Stimulated activated CD4-positive, alpha-beta T cell treated with anti-CD3 and anti-CD28 coated beads, Interleukin-4, amount 100 ng/mL, for 4 hours (primary cell): ENCODE measurements at places on chromosomes 12 and 14.

DNA sequence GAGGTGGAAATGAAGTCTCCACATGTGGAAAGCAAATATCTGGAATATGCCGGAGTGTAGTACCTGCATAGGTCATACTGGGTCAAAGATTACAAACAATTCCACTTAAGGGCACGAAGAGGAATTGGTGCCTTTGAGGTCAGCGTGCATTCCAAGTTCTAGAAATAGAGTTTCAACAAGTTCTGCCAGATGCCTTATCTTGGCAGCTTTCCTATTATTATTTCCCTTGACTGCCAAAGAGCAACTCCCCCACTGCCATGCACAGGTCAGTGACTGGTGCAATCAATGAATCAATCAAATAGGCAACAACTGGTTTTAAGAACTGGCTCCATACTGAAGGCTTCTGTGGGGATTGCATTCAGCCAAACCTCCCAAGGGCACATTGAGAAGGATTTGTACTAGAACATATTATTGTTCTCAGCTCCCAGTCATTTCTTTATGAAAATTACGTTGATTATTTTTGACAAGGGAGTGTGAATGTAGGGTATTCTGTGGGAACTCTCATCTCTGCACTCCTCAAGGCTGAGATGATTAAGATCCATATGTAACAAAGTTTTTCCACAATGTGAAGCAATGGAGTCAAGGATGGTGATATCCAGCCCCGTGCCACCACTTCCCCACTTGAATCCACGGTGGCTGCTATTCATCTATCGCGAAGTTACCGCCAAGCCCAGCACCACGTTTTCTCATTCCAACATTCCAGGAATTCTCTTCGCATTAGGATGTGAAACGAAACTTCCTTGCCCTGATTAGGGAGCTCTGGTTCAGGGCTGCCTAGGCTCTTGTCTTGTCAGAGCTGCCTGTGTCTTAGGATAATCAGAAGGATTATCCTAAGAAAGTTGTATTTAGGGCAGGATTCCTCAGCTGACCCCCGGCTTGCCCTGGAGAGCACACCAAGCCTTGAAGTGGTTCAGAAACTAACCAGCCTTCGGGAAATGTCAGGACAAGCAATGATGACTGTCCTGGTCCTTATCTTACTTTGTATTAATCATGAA, 115.1 kb upstream of the PCED1B start:
- DNase-seq = no peak

DNA sequence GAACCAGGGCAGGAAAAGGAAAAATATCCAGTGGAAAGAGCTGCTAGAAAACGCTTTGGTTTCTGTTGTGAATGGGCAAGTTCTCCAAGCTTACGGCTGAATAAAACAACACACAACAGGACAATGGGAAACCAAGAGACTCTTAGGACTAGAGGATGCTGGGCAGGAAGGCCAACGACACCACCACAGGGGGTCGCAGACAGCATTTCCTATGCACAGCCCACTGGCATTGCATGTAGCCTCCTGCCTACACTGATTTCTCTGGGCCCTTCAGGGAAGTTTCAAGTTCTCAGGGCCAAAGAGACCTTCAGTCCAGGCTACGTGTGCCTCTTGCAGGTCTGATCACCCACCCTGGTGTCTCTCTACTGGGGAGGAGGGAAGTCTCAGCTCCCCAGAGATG, 108.0 kb downstream of the RIMBP2 start:
- DNase-seq = no peak

DNA sequence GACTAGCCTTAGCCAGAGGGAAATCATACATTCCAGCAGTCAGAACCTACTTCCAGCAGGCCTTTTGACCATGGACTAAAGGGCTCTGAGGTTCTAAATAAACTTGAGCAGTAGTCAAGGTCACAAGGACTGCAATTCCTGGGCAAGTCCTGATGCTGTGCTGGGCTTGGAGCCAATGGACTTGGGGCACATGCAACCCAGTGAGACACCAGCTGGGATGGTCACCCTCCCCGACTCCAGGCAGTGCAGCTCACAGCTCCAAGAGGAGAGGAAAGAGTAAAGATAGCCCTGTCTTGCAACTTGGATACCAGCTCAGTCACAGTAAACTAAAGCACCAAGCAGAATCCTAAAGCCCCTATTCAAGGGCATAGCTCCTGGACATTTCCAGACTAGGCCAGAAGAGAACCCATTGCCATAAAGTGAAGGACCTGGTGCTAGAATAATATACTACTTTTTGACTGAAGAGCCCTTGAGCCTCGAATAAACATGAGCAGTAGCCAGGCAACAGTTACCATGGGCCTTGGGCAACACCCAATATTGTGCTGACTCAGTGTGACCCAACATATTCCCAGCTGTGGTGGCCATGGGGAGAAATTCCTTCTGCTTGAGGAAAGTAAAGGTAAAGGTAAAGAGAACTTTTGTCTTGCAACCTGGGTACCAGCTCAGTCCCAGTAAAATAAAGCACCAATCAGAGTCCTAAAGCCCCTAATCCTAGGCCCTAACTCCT, 226.2 kb upstream of the CLEC14A start:
- no peak for DNase-seq

- no peak for DNase-seq
Measured at GRCh38 chr14:37061697-37062096, 110.7 kb downstream of the SLC25A21 start.

GRCh38 chr14:68701001-68701741, 91.7 kb downstream of the ZFP36L1 start:
- DNase-seq = no peak

GRCh38 chr12:14482886-14483285, 84.8 kb downstream of the PLBD1 start:
- DNase-seq = no peak

DNA sequence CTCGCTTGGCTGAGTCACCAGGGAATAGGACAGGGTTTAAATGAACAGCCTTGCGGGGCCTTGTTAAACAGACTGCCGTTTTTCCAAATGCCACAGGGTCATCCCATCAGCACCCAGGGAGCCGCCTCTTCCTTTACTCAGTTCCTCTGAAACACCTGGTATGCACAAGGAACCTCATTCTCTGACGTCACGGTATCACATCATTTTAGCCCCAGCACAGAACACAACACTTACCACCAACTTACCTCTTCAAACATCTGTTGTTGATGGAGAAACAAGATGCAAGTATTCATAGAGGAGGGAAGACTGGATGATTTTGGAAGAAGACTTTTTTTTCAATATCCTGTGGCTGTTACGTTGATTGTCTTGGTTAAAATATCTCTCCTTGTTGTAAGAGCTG, 535.3 kb upstream of the TMEM132C start:
- no peak for DNase-seq

GRCh38 chr14:92740440-92740839, 8.0 kb downstream of the LGMN start:
- DNase-seq = no peak

DNA sequence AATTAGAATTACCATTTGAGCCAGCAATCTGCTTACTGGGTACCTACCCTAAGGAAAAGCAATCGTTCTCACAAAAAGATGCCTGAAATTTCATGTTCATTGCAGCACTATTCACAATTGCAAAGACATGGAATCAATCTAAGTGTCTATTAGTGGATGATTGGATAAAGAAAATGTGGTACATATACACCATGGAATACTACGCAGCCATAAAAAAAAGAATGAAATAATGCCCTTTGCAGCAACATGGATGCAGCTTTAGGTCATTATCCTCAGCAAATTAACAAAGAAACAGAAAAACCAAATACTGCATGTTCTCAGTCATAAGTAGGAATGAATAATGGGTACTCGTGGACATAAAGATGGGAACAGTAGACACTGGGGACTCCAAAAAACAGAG, 89.8 kb upstream of the MAP1LC3B2 start:
- no peak for DNase-seq

- no peak for DNase-seq
Measured at GRCh38 chr12:132582582-132583410, 27.6 kb downstream of the LRCOL1 start.

DNA sequence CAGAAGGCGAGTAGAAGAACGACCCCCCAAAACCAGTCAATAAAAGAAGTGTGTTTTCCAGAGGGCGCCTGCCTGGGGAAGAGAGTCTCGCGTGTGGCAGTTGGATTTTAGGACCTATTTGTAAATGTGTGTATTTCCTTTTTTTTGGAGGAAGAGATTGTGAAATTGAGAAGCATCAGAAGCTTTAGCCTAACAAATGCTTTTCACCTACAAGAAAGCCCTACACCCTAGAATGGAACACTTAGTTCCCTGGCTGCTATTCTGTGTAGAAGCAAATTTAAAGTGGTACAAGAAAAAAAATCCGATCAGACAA, 1.3 kb downstream of the RCOR1 start:
- DNase-seq = no peak

DNA sequence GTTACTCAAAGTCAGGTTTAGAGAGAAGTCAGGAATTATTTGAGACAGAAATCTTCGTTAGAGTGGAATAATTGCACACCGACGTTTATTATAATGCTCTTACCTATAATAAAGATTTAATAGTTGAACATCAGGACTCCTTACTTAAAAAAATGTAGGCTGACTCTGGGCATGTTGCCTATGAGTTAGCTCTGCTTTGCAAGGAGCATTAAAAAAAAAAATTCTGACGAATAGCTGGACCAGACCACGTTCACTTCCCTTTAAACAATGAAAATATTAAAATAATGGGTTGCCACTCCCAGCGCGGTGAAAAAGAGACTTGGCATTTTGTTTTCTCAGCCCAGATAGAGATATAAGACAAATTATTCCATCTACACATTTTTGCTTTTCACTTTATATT, 574 bp upstream of the FANCM start:
- DNase-seq = no peak

DNA sequence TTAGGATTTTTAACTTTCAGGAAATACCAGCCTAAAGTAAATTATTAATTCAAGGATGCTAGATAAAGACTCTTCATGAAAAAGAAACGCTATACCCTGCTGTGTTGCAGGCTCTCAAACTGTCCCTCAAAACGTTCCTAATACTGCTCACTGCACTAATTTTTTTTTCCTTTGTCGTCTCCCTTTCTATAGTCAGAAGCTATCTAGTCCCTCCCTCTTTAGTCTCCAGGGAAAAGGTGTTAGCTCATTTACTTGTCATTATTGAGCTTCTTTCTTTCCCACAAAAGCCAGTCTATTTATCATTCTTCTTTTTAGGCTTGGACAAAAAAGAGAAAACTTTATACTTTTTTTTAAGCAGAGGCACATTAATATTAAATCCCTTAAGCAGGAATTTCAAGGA, 30.3 kb upstream of the INSM2 start:
- DNase-seq = no peak

- no peak for DNase-seq
Measured at GRCh38 chr12:111297703-111298426, 71.0 kb downstream of the PHETA1 start.

- no peak for DNase-seq
Measured at GRCh38 chr12:94640134-94640928, 10.0 kb downstream of the TMCC3 start.

GRCh38 chr14:76708771-76709170, 52.5 kb upstream of the VASH1 start:
- DNase-seq = no peak

- no peak for DNase-seq
Measured at GRCh38 chr12:105671720-105672119, 341.2 kb downstream of the C12orf75 start.

- no peak for DNase-seq
Measured at GRCh38 chr12:47360771-47361388, 281.1 kb upstream of the AMIGO2 start.

GRCh38 chr14:88198446-88198845, 124.6 kb downstream of the KCNK10 start:
- no peak for DNase-seq

DNA sequence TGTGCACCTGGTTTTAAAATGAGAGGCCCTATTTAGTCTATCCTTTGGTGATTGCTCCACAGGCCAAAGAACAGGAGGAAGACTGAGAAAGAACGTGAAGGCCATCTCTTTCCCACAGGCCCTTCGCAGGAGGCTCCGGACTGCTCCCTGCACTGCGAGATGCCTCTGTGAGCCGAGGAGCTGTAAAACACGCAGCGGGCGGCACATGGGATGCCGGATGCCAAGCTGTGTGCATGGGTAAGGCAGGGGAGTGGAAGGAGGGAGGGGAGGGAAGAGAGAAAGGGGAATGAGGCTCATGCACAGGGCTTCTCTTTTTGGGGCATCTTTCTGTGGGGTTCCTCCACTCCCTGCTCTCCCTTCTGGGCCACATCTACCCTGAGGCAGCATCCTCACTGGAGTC, 61.6 kb downstream of the SPTB start:
- DNase-seq = no peak

- DNase-seq = no peak
Measured at GRCh38 chr12:27177706-27178105, 66.4 kb upstream of the STK38L start.
